ENCODE measurements at places on chromosomes 6 and 20.

GRCh38 chr6:93371756-93372155 is 47.6 kb downstream of the EPHA7 start:
- no peaks in the 10 kb centered on the region for H3K27me3 ChIP-seq
- H3K36me3 ChIP-seq, result peaks cover 49% of the 10 kb centered on the region
- H3K4me1 ChIP-seq, result peaks cover 63% of the 10 kb centered on the region
- no peak overlapping the region for H3K4me3 ChIP-seq

GRCh38 chr6:144460327-144461095 is 175.4 kb downstream of the UTRN start:
- H3K27me3 ChIP-seq, result no peaks in the 10 kb centered on the region
- peak overlapping the region; percentile 17 for H3K27ac ChIP-seq
- H3K4me3 ChIP-seq, result no peak overlapping the region
- no peak for DNase-seq
- peaks cover 58% of the 10 kb centered on the region for H3K36me3 ChIP-seq
- H3K4me1 ChIP-seq, result no peaks in the 10 kb centered on the region

DNA sequence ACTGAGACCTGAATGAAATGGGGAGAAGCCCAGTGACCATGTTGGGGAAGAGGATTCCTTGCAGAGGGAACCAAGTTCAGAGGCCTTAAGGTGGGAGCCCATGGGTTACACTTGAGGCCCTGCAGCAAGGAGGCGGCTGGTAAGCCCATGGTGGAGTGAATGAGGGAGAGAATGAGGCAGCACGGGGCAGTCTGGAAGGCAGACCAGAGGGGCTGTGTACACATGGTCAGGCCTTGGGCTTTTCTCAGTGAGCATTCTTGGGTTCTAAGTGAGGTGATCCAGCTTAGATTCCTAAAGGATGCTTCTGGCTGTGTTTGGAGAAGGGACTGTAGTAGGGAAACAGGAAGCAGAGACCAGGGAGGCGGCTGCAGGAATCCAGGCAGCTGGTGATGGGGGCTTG is 19.0 kb downstream of the RNF114 start:
- H3K27me3 ChIP-seq, result no peaks in the 10 kb centered on the region
- no peak overlapping the region for H3K4me3 ChIP-seq
- H3K27ac ChIP-seq, result no peak overlapping the region
- peaks cover 60% of the 10 kb centered on the region for H3K36me3 ChIP-seq
- no peak for DNase-seq

DNA sequence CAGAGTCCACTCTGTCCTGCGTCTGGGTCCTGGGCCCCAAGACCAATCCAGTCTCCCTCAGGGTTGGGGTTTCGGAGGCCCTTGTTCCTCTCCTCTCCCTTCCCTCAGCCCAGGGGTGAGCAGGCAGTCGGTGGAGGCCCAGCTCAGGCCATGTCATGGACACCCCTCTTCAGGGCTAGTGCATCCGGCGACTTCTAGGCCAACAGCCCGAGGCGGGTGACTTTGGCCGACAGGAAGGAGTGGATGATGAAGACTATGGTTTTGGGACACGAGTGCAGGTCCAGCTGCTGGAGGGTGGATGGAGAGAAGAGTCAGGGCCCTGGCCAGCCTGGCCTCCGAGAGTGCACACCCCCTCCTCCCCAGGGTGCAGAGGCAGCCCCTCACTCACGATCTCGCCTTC is 7.0 kb upstream of the CDK5RAP1 start:
- H3K4me3 ChIP-seq, result no peak overlapping the region
- no peaks in the 10 kb centered on the region for H3K27me3 ChIP-seq
- peaks cover 21% of the 10 kb centered on the region for H3K36me3 ChIP-seq
- H3K4me1 ChIP-seq, result peaks cover 6% of the 10 kb centered on the region
- no peak for DNase-seq

- H3K4me1 ChIP-seq, result peaks cover 16% of the 10 kb centered on the region
- H3K27me3 ChIP-seq, result no peaks in the 10 kb centered on the region
- no peak overlapping the region for H3K27ac ChIP-seq
- no peak for DNase-seq
- H3K36me3 ChIP-seq, result no peaks in the 10 kb centered on the region
These were observed 25.9 kb upstream of the EPB41L1 start for GRCh38 chr20:36128463-36129159.

All from osteocyte (in vitro differentiated cells).